ENCODE measurements at places on chromosomes 6 and 20. TPM values are rescaled to one million over a fixed set of nuclear protein-coding genes. Genes with fewer than 3 reads are reported as not detected.
A peak's percentile ranks its signal among the peaks of the same experiment; 100 is the strongest.

DNA sequence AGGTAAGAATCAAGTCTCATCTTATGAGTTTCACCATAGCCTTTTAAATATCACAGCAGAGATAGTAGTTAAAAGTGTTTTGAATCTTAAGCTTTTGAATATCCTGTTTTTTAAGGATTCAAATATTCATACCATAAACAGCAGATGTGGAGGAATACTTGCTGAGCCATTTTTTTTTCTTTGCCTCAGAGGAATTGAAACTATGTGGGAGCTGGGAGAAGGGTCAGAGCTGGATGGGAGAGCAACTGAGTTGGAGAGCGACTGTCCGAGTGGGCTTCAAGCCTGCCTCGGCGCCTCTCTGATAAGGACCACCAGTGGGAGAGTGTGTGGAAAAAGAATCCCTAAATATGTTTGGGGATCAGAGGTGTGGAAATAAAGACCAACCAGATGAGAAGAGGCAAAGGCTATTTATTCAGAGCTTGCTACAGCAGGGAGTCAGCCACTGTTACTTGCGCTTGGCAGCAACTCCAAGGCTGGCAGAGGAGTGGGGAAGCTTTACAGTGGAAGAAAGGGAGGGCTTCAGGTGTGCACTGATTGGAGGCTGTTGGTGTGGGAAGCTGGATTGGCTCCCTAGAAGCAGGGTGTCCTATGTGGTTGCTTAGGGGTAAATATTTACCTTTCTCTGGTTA, 34.3 kb upstream of the MCUR1 start:
- H3K4me1 ChIP-seq: no peaks in the 10 kb centered on the region
- peaks cover 3% of the 10 kb centered on the region for H3K27me3 ChIP-seq
- no peak overlapping the region for H3K27ac ChIP-seq
- no peaks in the 10 kb centered on the region for H3K36me3 ChIP-seq

DNA sequence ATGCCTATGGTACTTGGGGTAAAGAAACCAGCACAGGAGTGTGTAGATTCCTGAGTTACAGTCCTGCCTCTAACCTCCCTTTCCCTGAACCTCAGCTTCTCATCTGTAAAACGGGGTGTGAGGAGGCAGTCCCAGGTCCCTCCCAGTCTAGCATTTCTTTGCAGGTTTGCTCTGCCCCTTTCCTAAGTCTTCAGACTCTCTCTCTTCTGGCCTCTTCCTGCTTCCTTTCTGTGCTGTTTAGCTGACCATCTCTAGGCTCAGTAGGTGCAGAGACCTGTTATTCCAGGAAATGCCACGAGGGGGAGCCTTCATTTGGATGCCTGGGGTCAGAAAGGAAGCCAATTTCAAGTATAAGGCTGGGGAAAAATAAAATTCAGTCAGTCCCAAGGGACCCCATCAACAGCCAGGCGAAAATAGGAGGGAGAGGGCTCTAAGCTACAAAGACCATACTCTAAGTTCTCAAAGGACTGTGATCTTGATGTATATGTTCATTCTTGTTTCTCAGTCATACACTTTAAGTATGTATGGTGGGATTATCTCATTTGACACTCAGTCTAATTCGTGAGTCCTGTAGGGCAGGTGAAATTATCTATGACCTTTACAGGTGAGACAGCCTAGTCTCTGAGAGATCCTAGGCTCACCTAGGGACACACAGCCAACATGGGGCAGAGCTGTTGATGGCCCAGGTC, 89.1 kb downstream of the NCR2 start:
- no peak overlapping the region for H3K27ac ChIP-seq
- DNase-seq: peak; percentile 71
- H3K4me1 ChIP-seq: peaks cover 10% of the 10 kb centered on the region
- no peaks in the 10 kb centered on the region for H3K36me3 ChIP-seq

DNA sequence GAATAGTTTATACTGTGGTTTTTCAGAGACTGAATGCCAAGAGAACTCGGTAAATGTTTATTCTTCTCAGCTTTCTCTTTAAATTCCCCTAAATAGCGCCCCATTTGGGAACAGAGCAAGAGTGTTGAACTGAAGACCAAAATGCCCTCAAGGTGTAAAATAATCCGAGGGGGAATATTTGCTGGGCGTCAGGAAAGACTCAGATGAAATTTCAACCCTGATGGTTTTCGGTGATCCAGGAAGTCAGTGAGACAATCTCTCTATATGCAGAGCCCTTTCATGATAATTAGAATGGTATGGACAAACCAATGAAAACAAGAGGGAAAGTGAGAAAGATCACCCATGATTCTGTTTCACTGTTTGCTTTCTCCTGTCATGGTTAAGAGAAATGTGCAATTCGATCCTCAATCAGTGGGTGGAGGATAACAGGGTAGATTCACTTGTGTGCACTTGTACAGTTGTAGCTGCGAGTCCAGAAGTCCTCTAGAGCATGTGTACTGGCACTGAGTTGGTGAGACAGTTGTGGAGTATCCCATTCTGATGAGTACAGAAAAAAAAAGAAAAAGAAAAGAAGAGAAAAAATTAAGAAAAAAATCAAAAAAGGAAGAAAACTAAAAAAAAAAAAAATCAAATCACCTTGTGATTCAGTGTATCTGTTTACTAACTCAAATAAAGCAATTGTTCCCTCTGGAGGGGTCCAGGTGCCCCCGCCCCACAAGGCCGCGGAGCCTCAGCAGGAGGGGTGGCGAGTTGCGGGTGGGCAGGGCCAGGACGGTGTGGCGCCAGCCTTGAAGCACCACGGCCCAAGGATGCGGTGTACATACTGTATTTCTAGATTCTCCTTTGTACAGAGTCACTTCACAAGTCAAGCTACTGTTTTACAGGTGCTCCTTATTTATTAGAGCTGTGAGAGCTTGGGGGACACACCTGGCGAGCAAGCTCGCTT, 164.9 kb downstream of the SCML4 start:
- H3K27ac ChIP-seq: peak overlapping the region; percentile 95
- no peaks in the 10 kb centered on the region for H3K36me3 ChIP-seq
- no peak for DNase-seq
- peak overlapping the region; percentile 87 for H3K4me3 ChIP-seq
- H3K4me1 ChIP-seq: peaks cover 39% of the 10 kb centered on the region

DNA sequence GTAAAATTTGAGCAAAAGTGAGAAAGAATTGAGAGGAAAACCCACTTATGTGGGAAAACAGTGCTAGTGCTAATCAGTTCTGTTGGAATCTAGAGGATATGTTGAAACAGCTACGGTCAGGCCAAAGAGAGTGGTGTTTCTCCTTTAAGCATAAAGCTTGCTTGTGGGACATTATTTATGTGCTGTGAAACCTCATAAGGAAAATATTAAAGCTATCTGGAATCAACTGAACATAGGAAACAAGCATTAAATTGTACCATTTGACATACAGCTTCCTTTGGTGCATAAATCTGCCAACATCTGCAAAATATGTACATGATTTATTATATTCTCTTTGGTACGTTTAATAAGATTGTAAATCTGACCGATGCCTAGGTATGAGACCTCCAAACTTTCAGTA, 182.5 kb upstream of the PDE10A start:
- no peak for DNase-seq
- no peak overlapping the region for H3K4me3 ChIP-seq
- peaks cover 11% of the 10 kb centered on the region for H3K4me1 ChIP-seq
- peaks cover 72% of the 10 kb centered on the region for H3K27me3 ChIP-seq

- H3K4me1 ChIP-seq: no peaks in the 10 kb centered on the region
- peaks cover 2% of the 10 kb centered on the region for H3K27me3 ChIP-seq
- H3K36me3 ChIP-seq: peaks cover 5% of the 10 kb centered on the region
- H3K27ac ChIP-seq: no peak overlapping the region
Measured at GRCh38 chr6:136306466-136306865, 16.8 kb upstream of the BCLAF1 start.

DNA sequence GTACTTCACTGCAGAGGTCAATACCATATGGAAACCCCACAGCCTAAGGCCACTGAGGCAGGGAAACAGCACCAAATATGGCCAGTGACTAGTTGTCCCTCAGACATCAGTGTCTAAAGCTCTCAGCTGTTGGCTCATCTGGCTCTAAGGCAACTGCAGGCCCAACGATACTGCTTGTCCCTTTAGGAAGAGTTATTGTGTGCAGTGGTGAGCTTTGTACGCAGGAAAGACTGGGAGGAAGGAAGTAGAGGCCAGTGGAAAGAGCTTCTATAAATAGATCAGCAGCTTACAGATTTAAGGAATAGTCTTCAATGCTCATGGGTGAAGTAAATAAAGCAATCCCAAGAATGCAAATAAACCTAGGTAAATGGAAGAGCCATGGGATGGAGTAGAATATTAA, 29.3 kb downstream of the DNAAF9 start:
- DNase-seq: no peak
- H3K4me3 ChIP-seq: no peak overlapping the region
- no peak overlapping the region for H3K27ac ChIP-seq
- H3K36me3 ChIP-seq: peaks cover 51% of the 10 kb centered on the region
- H3K4me1 ChIP-seq: peaks cover 3% of the 10 kb centered on the region

GRCh38 chr6:101396548-101397173, 3.2 kb downstream of the GRIK2 start:
- no peak overlapping the region for H3K4me3 ChIP-seq
- H3K4me1 ChIP-seq: no peaks in the 10 kb centered on the region
- no peak overlapping the region for H3K27ac ChIP-seq
- DNase-seq: peak; percentile 18
- peaks cover 67% of the 10 kb centered on the region for H3K27me3 ChIP-seq

DNA sequence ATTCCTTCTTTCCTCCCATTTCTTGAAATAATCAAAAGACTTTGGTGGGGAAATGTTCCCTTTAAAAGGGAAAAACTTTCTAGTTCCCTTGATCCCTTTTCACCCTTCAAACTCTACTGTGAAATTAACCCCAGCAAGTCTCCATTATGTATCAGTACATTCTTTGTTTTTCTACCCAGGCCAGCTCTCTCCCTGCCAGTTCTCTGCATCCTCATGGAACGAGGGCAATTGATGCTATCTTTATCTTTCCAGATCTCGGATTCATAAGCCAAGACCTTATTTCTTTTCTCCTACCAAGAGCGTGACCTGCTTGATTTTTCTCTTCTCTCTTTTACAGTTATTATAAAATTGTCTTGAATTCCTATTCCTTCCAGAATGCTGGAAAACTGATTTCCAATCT, 75.8 kb downstream of the ADGRB3 start:
- no peak overlapping the region for H3K4me3 ChIP-seq
- no peaks in the 10 kb centered on the region for H3K4me1 ChIP-seq
- DNase-seq: no peak

DNA sequence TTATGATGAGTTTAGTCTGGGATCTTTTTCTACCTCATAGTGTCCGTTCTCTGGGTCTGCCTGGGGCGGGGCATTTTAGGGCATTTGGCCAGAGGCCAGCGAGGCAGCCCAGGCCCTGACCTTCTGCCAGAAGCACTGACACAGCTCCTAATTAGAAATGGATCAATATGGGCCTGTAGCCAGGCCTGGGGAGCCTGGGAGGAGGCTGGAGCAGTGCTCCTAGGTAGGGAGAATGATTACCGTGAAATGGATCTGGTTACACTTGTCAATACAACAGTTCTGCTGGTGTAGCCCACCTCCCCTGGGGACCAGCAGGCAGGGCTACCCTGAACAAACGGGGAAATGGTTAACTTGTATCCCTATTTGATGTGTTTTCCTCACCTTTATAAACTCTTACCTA, 23.0 kb downstream of the RALY start:
- H3K4me1 ChIP-seq: peaks cover 52% of the 10 kb centered on the region
- peaks cover 8% of the 10 kb centered on the region for H3K36me3 ChIP-seq
- no peak for DNase-seq
- H3K27ac ChIP-seq: no peak overlapping the region
- H3K4me3 ChIP-seq: no peak overlapping the region

DNA sequence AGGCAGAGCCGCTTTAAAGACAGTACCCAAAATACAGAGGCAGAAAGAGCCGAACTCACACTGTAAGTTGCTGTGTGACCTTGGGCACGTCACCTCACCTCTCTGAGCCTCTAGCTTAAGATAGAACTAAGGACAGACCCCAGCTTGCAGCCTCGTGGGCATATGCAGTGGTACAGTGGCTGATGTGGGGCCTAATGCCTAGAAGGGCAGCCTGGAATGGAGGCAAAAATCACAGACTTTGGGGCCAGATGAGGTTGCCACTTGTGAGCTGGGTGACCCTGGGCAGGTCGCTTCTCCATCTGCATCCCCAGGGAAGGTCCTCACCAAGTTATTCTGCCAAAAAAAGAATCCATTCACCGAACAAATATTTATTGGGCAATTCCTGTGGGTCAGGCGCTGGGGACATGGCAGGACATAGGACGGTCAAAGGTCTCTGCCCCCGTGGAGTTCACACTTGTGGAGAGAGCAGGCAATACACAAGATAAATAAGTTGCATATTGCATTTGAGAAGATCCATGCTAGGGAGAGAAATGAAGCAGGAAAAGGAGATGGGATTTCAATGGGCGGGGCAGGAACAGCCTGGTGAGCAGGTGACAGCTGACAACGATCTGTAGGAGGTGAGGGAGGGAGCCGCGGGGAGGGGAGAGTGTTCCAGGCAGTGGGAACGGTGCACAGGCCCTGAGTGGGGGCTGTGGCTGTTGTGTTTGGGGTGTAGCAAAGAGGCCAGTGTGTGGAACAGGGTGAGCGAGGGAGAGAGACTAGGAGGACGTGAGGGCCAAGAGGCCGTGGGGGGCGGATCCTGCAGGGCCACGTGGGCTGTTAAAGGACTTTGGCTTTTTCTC, 115.2 kb downstream of the CEBPB start:
- no peaks in the 10 kb centered on the region for H3K4me1 ChIP-seq
- no peaks in the 10 kb centered on the region for H3K36me3 ChIP-seq
- DNase-seq: no peak
- no peaks in the 10 kb centered on the region for H3K27me3 ChIP-seq
- no peak overlapping the region for H3K27ac ChIP-seq

- no peaks in the 10 kb centered on the region for H3K27me3 ChIP-seq
- no peaks in the 10 kb centered on the region for H3K4me1 ChIP-seq
Measured at GRCh38 chr6:62391358-62391757, 105.3 kb upstream of the KHDRBS2 start.

Gene CTCFL
- not detected for total RNA-seq

Gene DLL1
- 14.2 TPM for total RNA-seq

Gene PAX1
- not detected for total RNA-seq

Gene APOBEC2
- total RNA-seq: not detected

Gene RNF182
- total RNA-seq: not detected

Gene SLC2A10
- total RNA-seq: 0.83 TPM

Gene CDSN
- not detected for total RNA-seq

All from naive thymus-derived CD8-positive, alpha-beta T cell (primary cell).